ENCODE measurements at places on chromosomes 1 and 21.

- no peak for DNase-seq
Measured at GRCh38 chr1:245716561-245716960, 561.8 kb downstream of the KIF26B start.

- peak; percentile 33 for DNase-seq
Measured at GRCh38 chr1:179709841-179710329, 33.2 kb upstream of the FAM163A start.

- DNase-seq, result no peak
Measured at GRCh38 chr1:27561124-27561899, 42.6 kb downstream of the AHDC1 start.

GRCh38 chr1:29650041-29650400, 413.7 kb downstream of the PTPRU start:
- DNase-seq, result no peak

GRCh38 chr1:150410582-150411101, 46.7 kb downstream of the RPRD2 start:
- no peak for DNase-seq

- peak; percentile 20 for DNase-seq
Measured at GRCh38 chr1:108200687-108201051, 526 bp upstream of the SLC25A24 start.

GRCh38 chr21:31887391-31887841, 14.6 kb downstream of the HUNK start:
- no peak for DNase-seq

DNA sequence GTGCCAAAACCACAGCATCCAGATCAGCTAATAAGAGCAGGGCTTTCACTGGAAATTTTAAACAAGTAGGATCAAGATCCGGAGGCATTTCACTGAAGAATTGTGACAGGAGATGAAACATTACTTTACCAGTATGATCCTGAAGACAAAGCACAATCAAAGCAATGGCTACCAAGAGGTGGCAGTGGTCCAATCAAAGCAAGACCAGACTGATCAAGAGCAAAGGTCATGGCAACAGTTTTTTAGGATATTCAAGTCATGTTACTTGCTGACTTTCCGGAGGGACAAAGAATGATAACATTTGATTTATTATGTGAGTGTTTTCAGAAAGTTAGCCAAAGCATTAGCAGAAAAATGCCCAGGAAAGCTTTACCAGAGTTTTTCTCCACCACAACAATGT, 8.2 kb downstream of the ZSWIM5 start:
- DNase-seq, result no peak
